ENCODE measurements at places on chromosomes 6 and 20. TPM values are rescaled to one million over a fixed set of nuclear protein-coding genes. Genes with fewer than 3 reads are reported as not detected.

DNA sequence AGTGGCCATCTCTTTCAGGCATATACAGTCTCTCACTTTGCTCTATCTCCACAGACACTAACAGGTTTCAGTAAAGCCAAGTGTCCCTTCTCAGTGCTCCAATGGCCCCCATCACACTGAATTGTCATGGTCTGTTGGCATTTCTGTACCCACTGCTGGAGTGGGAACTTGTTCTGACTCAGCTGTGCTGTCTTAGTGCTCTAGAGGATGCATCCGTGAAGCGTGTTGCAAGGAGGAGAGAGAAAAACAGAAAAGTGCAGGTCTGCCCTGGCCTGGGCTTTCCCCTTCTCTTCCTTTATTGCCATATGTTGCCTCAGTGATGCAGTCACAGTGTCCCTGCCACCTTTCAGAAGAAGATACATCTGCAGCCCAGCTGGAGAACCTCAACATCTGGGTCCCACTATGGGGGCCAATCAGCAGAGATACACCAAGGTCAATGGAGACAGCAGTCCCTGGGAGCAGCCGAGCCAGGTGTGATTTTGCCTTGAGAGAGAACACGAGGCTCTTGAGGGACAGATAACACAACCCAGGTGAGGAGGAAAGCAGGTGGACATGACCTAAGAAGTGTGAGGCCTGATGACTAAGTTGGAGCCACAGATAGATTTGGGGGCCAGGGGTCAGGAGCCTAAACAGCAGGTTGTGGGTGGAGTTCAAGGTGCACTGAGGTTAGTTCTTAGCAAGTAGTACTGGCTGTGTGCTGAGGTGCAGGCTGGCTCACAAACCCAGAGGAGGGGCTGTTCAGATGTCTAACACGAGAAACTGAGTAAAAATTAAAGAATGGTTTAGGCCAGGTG, 5.6 kb upstream of the PLCG1 start:
- DNase-seq, result no peak

DNA sequence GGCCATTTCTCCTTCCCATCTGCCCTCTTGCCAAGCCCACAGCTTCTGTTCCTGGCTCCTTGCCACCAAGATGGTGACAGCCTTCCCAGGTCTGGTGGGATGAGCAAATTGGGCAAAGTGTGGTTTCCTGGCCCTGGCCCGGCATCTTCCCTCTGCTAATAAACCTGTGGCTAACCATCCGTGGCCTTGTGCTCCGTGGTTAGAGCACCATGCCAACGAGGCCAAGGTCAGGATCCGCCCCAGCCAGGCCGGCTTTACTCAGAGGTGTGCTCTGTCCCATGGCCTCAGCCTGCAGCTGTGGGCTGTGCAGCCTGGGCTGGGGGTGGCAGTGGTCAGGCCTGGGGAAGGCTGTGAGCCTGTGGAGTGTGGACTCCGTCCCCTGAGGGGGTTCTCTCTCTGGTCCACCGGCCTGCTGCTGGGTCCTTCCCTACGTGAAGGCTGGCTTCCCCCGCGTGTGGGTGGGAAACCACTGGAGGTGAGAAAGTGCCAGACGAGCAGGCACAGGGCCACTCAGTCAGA, 117.4 kb downstream of the VEGFA start:
- no peak for DNase-seq

GRCh38 chr6:129890164-129890563, 29.0 kb upstream of the TMEM244 start:
- no peak for DNase-seq

DNA sequence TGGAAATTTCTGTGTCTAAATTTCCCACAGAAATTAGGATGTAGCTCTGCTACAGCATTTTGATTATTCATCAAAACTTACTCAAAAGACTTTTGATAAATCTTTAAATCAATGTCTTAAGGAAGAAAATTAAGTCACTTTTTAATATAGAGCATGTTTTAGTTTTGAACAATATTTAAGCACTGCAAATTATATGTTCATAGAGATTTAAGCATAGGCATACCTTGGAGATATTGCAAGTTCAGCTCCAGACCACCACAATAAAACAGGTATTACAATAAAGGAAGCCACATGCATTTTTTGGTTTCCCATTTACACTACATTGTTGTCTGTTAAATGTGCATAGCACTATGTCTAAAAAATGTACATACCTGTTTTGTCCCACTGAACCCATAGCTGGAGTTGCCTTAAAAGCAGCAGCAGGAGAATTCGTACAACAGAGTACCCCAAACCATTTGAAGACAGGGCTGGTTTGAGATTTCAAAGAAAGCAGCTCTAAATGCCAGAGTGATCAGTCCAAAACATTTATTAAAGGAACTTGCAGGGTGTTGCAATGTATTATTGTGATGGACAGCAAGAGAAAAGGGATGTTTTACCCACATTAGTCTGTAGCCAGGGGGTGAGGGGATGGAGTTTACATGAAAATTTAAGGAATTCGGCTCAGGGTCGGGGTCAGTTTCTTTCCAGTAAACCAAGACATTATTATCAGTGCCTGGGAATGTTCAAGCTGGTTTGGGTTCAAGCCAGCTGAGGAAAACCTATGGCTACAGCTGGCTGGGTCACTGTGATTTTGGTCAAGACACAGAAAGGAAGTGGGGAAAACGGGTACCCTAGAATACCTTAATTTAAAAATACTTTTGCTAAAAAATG, 6.3 kb upstream of the LOC128125822 start:
- no peak for DNase-seq

Gene CAGE1
- total RNA-seq, result not detected

Gene TTK
- total RNA-seq, result 12.0 TPM
